ENCODE measurements at places on chromosomes 1 and 21.

DNA sequence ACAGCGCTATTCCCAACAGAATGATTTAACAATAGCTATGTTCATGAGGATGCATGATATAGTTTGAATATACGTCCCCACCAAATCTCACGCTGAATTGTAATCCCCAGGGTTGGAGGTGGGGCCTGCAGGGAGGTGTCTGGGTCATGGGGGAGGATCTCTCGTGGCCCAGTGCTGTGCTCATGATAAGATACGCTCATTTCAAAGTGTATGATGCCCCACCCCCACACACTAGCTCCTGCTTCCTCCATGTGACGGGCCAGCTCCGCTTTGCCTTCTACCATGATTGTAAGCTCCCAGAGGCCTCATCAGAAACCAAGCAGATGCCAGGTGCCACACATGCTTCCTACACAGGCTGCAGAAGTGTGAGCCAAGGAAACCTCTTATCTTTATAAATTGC is 93.6 kb downstream of the SMYD3 start:
- DNase-seq, result no peak

GRCh38 chr1:107010582-107010981 is 45.9 kb upstream of the PRMT6 start:
- DNase-seq, result no peak

- no peak for DNase-seq
Measured at GRCh38 chr1:29541631-29542030, 305.3 kb downstream of the PTPRU start.

GRCh38 chr1:208036106-208036808 is 125.3 kb upstream of the CD34 start:
- no peak for DNase-seq

GRCh38 chr1:51329443-51330325 is 678 bp downstream of the TTC39A start:
- DNase-seq, result no peak

GRCh38 chr1:206705191-206705590 is 20.5 kb downstream of the MAPKAPK2 start:
- no peak for DNase-seq

- DNase-seq, result no peak
Measured at GRCh38 chr1:71770121-71770520, 512.2 kb downstream of the NEGR1 start.

DNA sequence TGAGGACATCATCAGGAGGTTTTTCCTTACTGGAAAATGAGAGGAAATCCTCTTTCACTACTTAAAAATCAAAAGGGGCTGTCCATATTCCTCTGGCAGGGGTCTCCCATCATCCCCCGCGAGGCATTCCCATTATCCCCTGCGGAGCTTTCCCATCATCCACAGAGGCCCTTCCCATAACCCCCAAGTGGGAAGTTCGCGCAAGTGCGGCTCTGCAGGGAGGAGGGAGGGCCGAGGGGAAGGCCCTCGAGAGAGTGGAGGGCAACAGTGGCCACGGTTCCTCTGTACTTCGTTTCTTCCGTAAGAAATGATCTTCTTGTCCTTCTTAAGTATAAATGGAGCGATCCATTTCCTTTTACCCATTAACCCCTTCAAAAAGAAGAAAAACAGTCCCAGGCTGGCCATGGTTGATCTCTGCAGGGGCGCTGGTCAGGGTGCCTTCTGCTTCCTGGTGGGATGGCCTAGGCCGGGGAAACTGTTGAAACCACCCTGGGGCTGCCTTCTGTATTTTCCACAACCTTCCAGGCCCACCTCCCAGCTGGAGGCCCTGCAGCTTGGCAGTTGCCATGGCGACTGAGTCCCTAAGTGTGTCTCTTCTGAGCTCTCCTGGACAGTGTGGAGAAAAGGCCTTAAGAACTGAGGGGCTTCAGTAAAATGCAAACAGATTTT is 3.6 kb upstream of the RSPH1 start:
- no peak for DNase-seq

DNA sequence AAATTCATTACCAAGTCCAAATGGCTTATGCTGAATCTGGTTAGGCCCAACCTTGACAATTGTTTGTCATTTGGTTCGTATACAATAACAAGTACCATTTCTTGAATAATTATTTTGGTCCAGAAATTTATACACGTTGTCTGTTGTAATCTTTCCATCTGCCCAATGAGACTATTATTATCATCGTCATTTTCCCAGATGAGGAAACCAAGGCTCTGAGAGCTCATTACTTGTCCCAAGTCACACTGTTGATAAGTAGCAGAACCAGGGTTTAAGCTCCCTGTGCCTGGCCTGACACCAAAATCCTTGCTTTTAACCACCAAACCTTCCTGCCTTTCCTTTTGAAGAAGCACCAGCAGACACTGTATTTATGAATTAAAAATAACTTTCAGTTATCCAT is 81.3 kb downstream of the RGS2 start:
- no peak for DNase-seq

All from activated naive CD8-positive, alpha-beta T cell treated with anti-CD3 and anti-CD28 coated beads, Interleukin-2, amount 10 ng/mL, durations not matched to agents 7 days and 5 days (primary cell).